ENCODE measurements at places on chromosomes 5 and 9. TPM values are rescaled to one million over a fixed set of nuclear protein-coding genes. Genes with fewer than 3 reads are reported as not detected.

C5orf34 gene
- 10.4 TPM for total RNA-seq

GRXCR2 gene
- total RNA-seq, result not detected

NPR2 gene
- total RNA-seq, result 21.4 TPM

GRCh38 chr9:133129001-133129795, 8.2 kb upstream of the RALGDS start:
- DNase-seq, result no peak

DNA sequence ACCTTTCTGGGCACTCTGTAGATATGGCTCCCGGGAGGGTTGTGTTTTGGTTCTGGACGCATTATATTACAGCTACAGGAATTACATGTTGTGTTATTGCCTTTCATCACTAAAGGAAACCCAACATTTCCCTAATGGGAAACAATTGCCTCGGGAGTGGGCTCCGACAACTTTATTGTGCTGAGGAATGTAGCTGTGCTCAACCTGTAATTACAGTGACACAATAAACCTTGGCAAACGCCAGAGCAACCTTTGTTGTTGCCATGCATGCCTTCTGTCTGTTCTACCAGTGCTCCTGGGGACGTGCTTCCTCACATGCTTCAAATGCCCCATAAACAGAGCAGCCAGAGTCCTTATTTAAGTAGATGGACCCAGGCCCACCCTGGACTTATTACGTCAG, 182.4 kb downstream of the DIRAS2 start:
- DNase-seq, result no peak

DNA sequence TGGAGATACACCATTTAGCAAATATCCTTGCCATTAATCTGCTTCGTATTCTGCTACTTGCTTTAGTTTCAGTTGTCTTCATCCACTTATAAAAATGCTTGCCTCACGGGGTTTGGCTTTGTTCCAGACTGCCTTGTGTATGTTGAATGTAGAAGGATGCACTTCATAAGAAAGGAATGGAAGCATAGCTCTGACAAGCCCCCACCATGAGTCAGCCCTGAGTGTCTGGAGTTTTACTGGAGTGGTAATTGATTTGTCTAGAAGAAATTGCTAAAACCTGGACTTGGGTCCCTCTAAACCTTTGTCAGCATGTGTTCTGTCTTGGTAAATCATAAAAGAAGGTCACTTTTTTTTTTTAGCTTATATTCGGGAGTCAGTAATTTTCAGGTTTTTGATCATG, 4.6 kb downstream of the TEX48 start:
- peak; percentile 100 for DNase-seq

DNA sequence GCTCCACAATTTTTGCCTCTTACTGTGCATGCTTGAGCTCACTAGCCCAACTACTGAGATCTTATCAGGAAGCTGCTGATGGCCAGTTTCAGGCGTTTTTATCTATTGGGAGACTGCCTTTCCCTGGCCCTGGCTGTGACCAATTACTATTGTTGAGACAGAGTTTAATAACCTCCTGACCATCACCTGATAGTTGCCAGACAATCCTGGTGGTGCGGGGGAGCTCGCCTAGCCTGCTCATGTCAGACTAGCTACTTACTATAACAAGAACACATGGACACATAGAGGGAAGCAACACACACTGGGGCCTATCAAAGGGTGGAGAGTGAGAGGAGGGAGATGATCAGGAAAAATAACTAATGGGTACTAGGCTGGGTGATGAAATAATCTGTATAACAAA, 13.0 kb upstream of the OXCT1 start:
- DNase-seq, result no peak

All from fibroblast of the aortic adventitia (primary cell).